Activated naive CD8-positive, alpha-beta T cell treated with anti-CD3 and anti-CD28 coated beads, Interleukin-2, amount 10 ng/mL, durations not matched to agents 7 days and 5 days (primary cell): ENCODE measurements at places on chromosomes 2 and 18. TPM values are rescaled to one million over a fixed set of nuclear protein-coding genes. Genes with fewer than 3 reads are reported as not detected.

FOXI3 gene
- not detected for total RNA-seq

PSMD1 gene
- 64.0 TPM for total RNA-seq

CFAP210 gene
- not detected for total RNA-seq

UGT1A3 gene
- total RNA-seq: not detected

CABYR gene
- 1.4 TPM for total RNA-seq

SNORC gene
- total RNA-seq: 1.5 TPM

- H3K36me3 ChIP-seq: peaks cover 36% of the 10 kb centered on the region
- DNase-seq: no peak
- H3K27me3 ChIP-seq: no peaks in the 10 kb centered on the region
- no peaks in the 10 kb centered on the region for H3K4me1 ChIP-seq
Observed at GRCh38 chr2:7071916-7072556, 154.8 kb downstream of the RNF144A start.

DNA sequence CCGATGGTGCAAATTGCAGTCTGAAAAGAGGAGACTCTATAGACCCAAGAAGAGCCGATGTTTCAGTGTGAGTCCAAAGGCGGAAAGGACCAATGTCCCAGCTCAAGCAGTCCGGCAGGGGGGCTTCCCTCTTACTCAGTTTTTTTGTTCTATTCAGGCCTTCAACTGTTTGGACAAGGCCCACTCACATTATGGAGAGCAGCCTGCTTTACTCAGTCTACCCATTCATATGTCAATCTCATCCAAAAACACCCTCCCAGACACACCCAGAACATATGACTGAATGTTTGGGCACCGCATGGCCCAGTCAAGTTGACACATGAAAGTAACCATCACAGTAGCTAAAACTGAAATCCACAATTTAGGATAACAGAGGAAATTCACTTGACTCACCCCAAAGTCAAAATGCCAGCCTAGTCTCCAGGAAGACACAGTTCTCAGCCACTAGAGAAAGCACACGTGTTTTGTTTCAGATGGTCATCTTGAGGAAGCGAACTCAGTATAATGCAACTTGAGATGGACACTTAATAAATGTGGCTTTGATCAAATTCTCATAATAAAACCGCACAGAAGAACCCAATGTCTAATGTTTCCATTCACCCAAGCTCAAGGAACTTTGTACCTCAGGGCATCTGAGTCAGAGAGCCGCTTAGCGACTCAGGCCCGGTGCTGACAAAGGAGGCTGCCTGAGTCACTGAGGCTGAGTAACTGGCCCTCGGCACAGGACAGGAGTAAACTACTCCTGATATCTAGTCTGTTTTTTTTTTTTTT is 2.4 kb downstream of the FHL2 start:
- DNase-seq: no peak
- H3K4me1 ChIP-seq: peaks cover 2% of the 10 kb centered on the region
- no peak overlapping the region for H3K27ac ChIP-seq
- peaks cover 2% of the 10 kb centered on the region for H3K36me3 ChIP-seq
- H3K27me3 ChIP-seq: peaks cover 33% of the 10 kb centered on the region

- no peaks in the 10 kb centered on the region for H3K36me3 ChIP-seq
- no peak overlapping the region for H3K27ac ChIP-seq
- peak overlapping the region; percentile 66 for H3K4me3 ChIP-seq
- H3K4me1 ChIP-seq: no peaks in the 10 kb centered on the region
- peak; percentile 40 for DNase-seq
Observed at GRCh38 chr2:231037731-231038482, 584 bp downstream of the C2orf72 start.

DNA sequence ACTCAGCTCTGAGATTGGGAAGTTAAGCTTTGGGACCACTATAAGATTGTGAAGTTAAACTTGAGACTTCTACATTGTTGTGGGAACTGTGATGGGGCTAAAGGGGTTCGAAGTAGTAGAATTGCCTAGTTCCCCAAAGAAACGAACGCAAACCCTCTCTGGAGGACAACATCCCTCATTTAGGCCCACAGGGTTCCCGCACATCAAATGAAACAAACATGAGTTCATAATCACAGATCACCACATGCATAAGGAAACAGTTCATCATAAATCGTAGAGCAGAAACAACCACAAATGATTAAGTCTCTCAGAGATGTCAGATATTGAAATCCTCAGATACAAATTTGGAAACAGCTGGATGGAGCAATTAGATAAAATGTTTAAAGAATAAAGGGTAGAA is 55.9 kb upstream of the HPCAL1 start:
- DNase-seq: no peak
- no peak overlapping the region for H3K4me3 ChIP-seq
- no peaks in the 10 kb centered on the region for H3K4me1 ChIP-seq
- H3K27ac ChIP-seq: no peak overlapping the region

DNA sequence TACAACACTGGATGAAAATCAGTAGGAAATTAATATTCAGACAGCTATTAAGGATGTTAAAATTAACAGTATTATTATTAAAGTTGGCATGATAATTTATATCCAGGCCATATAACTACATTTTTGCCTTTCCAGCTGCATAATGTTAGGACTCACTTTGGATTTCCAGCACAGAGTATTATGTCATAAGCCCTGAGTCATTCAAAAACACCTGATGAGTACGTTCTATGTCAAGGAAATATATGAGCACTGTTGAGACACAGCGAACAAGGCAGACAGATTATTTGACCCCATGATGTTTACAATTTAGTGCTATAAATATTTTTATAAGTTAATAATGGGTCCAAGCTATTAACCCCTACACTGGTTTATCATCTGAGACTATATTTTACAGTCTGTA is 59.8 kb upstream of the RIT2 start:
- no peak overlapping the region for H3K27ac ChIP-seq
- H3K36me3 ChIP-seq: no peaks in the 10 kb centered on the region
- H3K4me1 ChIP-seq: no peaks in the 10 kb centered on the region
- no peak overlapping the region for H3K4me3 ChIP-seq
- H3K27me3 ChIP-seq: no peaks in the 10 kb centered on the region
- DNase-seq: no peak

- no peak for DNase-seq
- H3K27ac ChIP-seq: no peak overlapping the region
- H3K4me3 ChIP-seq: no peak overlapping the region
- no peaks in the 10 kb centered on the region for H3K27me3 ChIP-seq
- H3K4me1 ChIP-seq: peaks cover 6% of the 10 kb centered on the region
Observed at GRCh38 chr2:189233527-189233926, 54.0 kb upstream of the COL5A2 start.

DNA sequence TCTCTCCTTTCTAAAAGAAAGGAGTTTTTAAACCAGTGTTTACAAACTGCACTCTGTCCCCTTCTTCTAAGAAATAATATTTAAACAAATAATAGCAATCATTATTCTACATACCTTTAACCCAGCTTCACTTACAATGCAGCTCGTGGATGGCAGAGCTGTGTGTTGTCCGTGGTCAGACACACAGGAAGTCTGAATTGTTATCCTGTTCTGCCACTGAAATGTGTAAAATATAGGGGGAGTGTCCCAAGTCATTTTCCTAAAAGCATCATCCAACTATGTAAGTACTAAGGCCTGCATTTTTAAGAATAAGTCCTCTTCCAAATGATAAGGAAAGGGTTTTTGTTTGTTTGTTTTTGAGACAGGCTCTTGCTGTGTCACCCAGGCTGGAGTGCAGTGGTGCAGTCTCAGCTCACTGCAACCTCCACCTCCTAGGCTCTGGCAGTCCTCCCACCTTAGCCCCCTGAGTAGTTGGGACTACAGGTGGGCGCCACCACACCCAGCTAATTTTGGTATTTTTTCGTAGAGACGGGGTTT is 2.7 kb upstream of the PPP4R1 start:
- H3K27ac ChIP-seq: no peak overlapping the region
- H3K4me1 ChIP-seq: peaks cover 36% of the 10 kb centered on the region
- H3K27me3 ChIP-seq: no peaks in the 10 kb centered on the region
- DNase-seq: no peak
- peaks cover under 1% of the 10 kb centered on the region for H3K36me3 ChIP-seq

- no peak for DNase-seq
- H3K27me3 ChIP-seq: no peaks in the 10 kb centered on the region
- H3K36me3 ChIP-seq: peaks cover 22% of the 10 kb centered on the region
Observed at GRCh38 chr2:11799826-11800225, 53.4 kb downstream of the LPIN1 start.

- peaks cover 2% of the 10 kb centered on the region for H3K27me3 ChIP-seq
- no peaks in the 10 kb centered on the region for H3K36me3 ChIP-seq
- no peaks in the 10 kb centered on the region for H3K4me1 ChIP-seq
- H3K4me3 ChIP-seq: no peak overlapping the region
- DNase-seq: no peak
Observed at GRCh38 chr18:41809652-41810051, 145.4 kb upstream of the PIK3C3 start.

DNA sequence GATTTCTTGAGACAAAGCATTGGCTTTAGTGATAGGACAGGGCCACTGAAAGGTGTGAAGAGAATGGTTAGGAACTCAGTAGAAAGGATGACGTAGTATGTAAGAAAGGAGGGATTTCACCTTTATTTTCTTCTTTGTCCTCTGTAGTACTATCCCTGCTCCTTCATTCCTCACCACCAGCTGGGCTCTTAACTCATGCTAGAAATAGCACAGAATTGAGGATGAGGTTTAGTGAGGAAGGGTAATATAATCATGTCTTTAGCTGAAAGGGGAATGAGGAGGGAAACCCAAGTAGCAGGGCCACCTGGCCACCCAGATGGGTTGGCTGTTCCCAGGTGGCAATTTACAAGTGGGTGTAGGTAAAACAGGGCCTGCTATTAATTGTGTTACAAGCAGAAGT is 15.2 kb downstream of the ACVR2A start:
- H3K27me3 ChIP-seq: peaks cover 4% of the 10 kb centered on the region
- H3K36me3 ChIP-seq: no peaks in the 10 kb centered on the region
- no peak overlapping the region for H3K27ac ChIP-seq
- DNase-seq: no peak
- no peak overlapping the region for H3K4me3 ChIP-seq

GRCh38 chr18:7750095-7750663 is 183.1 kb downstream of the PTPRM start:
- H3K4me1 ChIP-seq: no peaks in the 10 kb centered on the region
- DNase-seq: no peak

DNA sequence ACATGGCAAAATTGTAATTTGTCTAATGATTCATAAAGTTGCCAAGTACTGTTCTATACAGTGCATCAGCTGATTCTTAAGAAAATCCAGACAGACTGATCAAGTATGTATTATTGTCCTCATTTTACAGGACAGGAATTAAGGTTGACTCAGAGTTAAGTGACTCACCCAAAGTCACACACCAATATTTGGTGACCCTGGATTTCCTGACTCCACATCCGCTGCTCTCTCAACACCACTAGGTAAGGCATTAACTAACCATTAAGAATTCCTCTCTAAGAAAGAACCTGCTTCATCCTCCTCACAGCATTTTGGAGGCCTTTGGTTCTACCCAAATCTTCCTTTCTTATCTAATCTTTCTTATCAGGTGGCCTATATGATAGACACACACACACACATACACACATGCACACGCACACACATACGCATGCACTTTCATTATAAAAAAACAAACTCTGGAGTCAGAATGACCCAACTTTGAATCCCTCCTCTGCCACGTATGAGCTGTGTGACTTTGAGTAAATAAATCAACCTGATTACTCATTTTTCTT is 150.8 kb downstream of the ANKRD44 start:
- peak overlapping the region; percentile 74 for H3K27ac ChIP-seq
- no peaks in the 10 kb centered on the region for H3K27me3 ChIP-seq
- H3K4me1 ChIP-seq: peaks cover 64% of the 10 kb centered on the region

DNA sequence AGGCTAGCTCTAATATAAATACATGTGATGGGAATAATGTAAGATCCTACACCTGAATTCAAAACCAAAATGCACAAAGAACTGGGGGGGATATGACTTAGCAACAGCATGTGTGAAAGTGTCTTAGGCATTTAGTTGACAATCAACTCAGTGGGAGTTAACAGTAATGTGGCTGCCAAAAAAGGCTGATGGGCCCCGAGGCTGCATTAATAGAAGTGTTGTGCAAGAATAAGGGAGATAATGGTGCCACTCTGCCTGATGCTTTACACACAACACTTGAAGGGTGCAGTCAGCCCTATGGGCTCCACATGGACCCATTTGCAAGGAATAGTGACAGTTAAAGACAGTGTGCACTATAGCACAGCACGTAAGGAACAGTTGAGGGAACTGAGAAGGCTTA is 649.4 kb upstream of the ZEB2 start:
- peaks cover 4% of the 10 kb centered on the region for H3K27me3 ChIP-seq
- no peak for DNase-seq
- H3K36me3 ChIP-seq: no peaks in the 10 kb centered on the region
- H3K4me1 ChIP-seq: no peaks in the 10 kb centered on the region

DNA sequence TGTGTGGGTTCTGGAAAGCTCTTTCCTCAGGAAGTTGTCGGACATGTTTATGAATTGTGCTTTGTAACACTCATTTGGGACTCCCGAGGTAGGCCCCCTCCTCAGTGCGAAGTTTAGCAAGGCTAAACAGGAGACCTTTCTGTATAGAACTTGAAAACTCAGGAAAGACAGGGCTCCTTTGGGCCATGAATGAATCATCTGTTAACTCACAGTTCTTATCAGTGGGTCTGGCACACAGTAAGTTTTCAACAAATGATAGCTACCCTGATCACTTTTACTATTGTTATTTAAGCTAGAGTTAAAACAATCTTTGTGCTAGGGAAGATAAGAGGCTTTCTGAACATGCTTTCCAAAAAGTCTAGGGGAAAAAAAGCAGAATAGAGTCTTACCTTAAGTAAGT is 430.5 kb upstream of the ETAA1 start:
- no peaks in the 10 kb centered on the region for H3K4me1 ChIP-seq
- no peak overlapping the region for H3K27ac ChIP-seq
- no peak overlapping the region for H3K4me3 ChIP-seq
- H3K27me3 ChIP-seq: no peaks in the 10 kb centered on the region
- no peak for DNase-seq
- H3K36me3 ChIP-seq: no peaks in the 10 kb centered on the region

GRCh38 chr18:60534538-60534937 is 162.0 kb upstream of the MC4R start:
- H3K27me3 ChIP-seq: no peaks in the 10 kb centered on the region
- H3K27ac ChIP-seq: no peak overlapping the region
- H3K36me3 ChIP-seq: no peaks in the 10 kb centered on the region
- no peak for DNase-seq

DNA sequence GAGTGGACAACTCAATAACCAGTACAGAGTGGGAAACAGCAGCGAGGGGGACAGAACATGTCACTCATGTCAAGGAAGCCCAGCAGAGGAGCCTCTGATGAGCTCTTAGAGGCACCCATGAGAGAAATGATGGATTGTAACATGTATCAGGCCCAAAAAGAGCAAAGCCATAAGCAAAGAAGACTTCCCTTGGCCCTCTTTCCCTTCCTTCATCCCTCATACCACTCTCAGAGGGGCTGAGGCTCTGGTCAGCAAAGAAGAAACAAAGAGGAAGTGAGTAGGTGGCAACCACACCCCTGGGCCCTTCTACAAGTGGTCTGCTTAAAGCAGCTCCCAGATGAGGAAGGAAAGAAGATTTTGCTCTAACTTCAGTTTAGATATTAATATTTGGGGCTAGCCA is 112.8 kb downstream of the CDC42EP3 start:
- peaks cover 10% of the 10 kb centered on the region for H3K4me1 ChIP-seq
- no peaks in the 10 kb centered on the region for H3K36me3 ChIP-seq
- no peak overlapping the region for H3K4me3 ChIP-seq
- peak overlapping the region; percentile 3 for H3K27ac ChIP-seq
- H3K27me3 ChIP-seq: no peaks in the 10 kb centered on the region
- no peak for DNase-seq

GRCh38 chr2:189092936-189093335 is 86.6 kb downstream of the COL5A2 start:
- DNase-seq: no peak
- H3K27me3 ChIP-seq: no peaks in the 10 kb centered on the region
- no peak overlapping the region for H3K4me3 ChIP-seq
- H3K36me3 ChIP-seq: no peaks in the 10 kb centered on the region
- H3K27ac ChIP-seq: no peak overlapping the region
